ENCODE measurements at places on chromosomes 16 and 17.

- no peak for DNase-seq
Measured at GRCh38 chr17:42079541-42079940, 18.7 kb downstream of the ZNF385C start.

DNA sequence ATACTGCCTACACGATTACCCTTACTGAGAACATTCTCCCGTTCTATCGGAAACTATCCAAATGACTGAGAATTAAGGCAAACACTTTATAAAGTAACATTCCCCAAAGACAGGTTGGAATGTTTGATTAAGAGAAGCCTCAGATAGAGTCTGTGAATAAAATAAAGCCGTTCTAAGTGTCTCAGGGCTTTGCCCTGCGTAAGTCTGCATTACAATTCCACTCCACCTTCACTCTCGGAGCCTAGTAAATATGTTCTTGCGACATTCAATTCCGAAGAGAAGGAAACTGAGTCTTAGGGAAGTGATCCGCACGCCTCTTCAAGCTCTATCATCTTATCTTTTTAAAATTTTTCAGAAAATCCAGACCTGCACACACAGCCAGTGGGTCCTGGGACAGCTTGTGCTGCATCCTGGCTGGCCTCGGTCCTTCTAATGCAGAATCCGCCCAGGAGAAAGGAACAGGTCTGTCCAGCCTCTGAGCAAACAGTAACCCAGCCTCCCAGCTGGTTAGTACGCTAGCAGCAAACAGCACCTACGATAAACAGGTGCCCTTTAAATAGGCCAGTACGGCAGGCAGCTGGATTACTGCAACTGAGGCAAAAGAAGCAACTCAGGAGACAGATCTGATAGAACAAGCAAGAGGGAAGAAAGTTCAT is 254.1 kb upstream of the IRX3 start:
- DNase-seq: no peak

- peak; percentile 67 for DNase-seq
Measured at GRCh38 chr17:75832164-75832651, 12.0 kb downstream of the UNC13D start.

DNA sequence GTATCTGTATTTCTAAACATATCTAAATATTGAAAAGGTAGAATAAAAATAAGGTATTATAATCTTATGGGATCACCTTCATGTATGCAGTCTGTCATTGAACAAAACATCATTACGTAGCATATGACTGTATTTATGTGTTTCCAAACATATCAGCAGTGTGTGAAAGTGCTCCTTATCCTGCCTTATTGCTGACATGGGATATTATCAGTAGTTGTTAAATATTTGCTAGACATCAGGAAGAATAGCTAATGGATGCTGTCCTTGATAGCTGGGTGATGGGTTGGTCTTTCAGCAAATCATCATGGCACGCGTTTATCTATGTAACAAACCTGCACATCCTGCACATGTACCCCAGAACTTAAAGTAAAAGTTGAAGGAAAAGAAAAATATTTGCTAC is 59.1 kb upstream of the FAM20A start:
- no peak for DNase-seq

DNA sequence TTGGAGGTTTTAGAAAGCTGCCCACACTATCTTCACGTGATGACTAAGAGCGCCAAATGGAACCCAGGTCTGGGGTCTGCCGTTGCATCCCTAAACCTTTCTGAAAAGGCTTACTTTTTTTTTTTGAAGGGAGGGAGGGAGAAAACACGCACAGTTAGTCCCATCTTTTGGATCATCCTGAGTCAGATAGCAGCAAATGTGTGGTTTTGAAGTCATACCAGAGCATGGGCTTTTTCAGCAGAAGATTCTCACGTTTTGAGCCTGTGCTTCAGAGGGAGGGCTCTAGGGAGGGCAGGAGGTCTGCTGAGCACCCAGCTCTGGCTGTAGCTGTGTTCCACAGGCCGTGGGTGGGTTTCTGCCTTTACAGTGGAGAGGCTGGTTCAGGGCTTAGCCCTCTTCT is 194.7 kb downstream of the SNX29 start:
- DNase-seq: no peak

DNA sequence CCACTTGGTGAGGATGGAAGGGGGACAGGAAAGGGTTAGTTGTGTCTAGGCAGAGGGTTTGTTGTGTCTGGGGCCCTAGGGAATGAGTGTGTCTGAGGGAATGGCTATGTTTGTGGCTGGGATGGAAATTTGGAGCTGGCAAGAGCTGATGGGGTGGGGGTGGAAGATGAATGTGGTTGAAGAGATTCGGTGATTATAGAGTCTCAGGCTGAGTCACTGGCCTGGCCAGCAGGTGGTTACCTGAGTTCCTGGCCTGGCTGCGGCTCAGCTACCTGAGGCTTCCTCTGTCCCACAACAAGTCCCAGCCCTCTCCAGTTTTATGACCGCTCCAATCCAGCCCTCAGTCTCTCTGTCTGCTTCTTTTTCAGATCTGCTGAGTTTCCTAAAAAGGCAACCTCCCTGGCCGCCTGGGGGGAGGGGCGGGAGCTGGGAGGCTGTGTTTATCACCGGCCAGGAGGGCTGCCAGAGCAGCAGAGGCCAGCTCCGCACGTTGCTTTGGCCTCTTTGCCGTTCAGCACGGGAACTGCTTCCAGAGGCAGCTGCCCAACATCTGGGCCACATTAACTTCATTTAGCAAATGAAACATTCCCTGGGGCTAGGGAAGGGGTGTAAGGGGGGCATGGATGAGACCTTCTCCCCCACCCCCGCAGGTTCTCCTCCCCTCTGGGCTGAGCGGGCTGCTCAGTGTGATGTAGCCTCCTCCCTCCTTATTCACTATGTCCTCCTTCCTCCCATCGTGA is 21.8 kb downstream of the ITGB3 start:
- DNase-seq: no peak

DNA sequence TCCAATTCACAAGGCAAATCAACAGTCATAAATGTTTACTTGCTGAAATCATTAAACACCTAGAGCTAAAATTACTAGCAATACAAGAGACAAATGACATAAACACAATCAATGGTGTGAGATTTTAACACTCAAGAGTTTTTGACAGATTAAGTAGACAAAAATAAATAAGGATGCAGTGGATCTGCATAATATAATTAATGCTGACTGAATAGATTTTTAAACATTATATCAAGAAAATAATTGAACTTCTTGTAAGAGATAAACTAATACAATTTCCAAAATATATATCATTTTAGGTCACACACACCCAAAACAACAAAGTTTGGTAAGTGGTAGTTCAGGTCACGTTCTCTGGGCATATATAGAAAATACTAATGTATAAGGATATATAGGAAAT is 322.6 kb upstream of the XYLT1 start:
- DNase-seq: no peak

- no peak for DNase-seq
Measured at GRCh38 chr17:81900181-81900820, 1.7 kb upstream of the NPB start.

DNA sequence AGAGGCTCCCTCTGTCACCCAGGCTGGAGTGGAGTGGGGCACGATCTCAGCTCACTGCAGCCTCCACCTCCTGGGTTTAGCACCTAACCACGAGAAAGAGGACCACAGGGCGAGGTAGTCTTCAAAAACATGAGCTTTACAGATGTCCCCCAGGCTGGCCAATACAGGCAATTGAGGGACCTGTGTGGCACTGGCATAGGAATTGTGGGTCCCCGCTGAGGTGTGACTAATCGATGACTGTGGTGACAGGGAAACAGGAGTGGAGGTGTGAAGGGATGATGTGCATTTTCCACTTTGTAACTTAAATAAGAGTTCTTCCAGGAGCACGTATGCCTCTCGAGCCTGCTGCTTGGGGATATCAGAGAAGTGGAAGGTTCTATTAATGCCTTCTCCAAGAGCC is 12.6 kb upstream of the ARHGAP17 start:
- no peak for DNase-seq

- peak; percentile 91 for DNase-seq
Measured at GRCh38 chr16:30417529-30418349, 10.3 kb downstream of the ZNF771 start.

GRCh38 chr17:2051061-2051932 is 3.6 kb upstream of the HIC1 start:
- peak; percentile 29 for DNase-seq

DNA sequence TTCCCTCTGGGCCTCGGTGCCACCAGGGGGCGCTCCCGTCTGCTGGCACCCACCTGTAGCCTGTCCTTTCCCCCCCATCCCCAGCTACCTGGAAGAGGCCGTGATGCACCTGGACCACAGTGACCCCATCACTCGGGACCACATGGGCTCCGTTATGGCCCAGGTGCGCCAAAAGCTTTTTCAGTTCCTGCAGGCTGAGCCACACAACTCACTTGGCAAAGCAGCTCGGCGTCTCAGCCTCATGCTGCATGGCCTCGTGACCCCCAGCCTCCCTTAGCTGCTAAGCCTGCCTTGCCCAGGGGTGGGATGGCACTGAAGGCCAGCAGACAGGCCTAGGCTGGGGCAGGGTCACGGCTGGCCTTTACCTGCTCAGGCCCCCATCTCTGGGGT is 818 bp upstream of the NRN1L start:
- peak; percentile 69 for DNase-seq

GRCh38 chr16:24146518-24146917 is 109.6 kb upstream of the CACNG3 start:
- no peak for DNase-seq

DNA sequence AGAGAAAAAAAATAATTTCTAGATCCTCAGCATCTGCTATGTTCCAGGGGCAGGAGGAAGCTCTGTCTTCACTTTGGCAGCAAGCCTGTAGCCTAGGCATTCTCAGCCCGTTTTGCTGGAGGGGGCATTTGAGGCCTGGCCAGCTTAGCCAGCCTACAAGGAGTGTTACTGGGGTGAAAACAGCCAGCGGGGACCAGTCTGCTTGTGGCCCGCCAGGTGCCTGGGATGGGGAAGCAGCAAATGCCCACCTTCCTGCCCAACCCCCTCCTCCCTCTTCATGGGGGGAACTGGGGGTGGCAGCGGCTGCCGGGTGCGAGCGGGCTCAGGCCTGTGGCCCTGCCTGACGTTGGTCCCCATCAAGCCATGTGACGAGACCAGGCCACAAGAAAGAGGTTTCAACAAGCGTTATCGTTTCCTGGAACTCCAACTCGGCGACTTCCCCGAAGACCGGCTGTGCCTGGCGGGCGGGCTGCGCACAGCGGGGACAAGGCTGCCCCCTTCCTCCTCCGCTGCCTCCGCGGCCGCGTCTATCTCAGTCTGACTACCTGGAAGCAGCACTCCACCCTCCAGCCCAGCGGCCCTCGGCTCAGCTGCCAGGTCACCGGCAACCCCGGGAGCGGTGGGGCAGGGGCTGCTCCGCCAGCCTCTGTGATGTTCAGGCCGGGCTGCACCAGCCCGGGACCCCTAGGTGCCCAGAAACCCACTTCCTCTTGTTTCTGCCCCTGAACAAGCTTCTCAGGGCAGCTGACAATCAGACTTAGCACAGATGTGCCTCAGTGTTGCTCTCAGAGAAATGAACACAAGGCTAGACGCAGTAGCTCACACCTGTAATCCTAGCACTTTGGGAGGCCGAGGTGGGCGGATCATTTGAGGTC is 22.9 kb downstream of the SOCS1 start:
- peak; percentile 92 for DNase-seq

- no peak for DNase-seq
Measured at GRCh38 chr17:50326831-50327364, 19.0 kb upstream of the XYLT2 start.

GRCh38 chr16:89923640-89924296 is 626 bp downstream of the TUBB3 start:
- no peak for DNase-seq

DNA sequence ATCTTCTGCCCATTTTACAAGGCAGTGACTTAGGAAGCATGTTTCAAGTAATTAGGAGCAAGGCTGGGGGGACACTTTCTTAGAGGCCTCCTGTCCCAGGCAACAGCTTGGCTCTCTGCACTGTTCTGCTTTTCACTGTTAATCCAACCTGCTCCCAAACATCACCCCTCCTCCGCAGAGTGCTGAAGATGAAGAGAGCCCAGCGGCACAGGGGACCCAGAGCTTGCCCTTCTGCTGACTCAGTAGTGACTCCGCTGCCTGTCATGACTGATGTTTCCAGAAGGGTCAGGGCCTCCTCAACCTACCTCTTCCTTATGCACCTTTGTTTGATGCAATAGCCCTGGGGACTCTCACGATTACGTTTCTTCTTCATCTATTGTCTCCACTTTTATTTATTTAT is 38.9 kb upstream of the NDRG4 start:
- no peak for DNase-seq

DNA sequence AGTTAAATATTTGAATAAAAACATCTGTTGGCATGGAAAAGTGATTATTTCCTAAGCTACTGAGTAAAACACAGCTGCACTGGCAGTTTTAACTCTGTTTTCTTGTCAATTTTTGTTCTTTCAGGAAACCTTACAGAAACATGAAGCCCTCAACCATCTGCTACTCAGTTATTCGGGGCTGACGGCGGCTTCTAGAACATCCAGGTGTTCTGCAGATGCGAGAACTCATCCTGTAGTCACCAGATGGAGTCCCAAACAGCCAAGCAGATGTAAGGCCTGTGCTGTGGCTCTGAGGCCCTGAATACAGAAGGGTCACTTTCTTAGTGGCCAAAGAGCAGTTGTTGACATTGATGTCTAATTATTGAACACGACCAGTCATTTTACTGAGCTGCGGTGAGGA is 15.5 kb downstream of the ARSG start:
- no peak for DNase-seq

DNA sequence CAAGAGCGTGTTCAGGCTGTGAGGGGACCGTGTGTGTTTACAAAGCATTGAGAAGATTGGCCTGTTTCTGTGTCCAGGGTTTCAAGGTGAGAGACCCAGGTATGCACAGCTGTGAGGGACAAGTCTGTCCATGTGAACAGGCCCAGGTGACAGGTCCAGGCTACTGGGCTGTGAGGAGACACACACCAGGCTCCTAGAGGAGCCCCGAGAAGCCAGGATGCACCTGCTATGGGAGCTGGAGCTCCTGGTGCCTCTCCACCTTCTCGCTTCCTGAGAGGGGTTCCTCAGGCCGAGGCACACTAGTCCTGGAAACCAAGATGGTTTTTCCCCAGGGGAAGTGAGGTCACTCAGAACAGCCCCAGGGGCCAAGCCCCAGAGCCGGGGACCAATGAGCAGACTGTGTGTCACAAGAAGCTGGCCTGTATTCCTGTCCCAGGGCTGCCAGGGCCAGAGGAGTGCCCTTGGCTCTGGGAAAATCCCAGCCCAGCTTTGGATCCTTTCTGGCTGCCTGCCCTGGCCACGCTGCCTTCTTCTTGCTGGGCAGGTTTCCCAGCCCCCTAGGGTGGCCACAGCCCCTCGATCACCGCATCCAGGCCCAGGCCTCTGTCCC is 153.4 kb upstream of the PLCG2 start:
- no peak for DNase-seq
